ENCODE measurements at places on chromosomes 7 and 10. TPM values are rescaled to one million over a fixed set of nuclear protein-coding genes. Genes with fewer than 3 reads are reported as not detected.
A peak's percentile ranks its signal among the peaks of the same experiment; 100 is the strongest.

- peak; percentile 88 for DNase-seq
Observed at GRCh38 chr10:124740369-124741280, 3.6 kb downstream of the FAM53B start.

DNA sequence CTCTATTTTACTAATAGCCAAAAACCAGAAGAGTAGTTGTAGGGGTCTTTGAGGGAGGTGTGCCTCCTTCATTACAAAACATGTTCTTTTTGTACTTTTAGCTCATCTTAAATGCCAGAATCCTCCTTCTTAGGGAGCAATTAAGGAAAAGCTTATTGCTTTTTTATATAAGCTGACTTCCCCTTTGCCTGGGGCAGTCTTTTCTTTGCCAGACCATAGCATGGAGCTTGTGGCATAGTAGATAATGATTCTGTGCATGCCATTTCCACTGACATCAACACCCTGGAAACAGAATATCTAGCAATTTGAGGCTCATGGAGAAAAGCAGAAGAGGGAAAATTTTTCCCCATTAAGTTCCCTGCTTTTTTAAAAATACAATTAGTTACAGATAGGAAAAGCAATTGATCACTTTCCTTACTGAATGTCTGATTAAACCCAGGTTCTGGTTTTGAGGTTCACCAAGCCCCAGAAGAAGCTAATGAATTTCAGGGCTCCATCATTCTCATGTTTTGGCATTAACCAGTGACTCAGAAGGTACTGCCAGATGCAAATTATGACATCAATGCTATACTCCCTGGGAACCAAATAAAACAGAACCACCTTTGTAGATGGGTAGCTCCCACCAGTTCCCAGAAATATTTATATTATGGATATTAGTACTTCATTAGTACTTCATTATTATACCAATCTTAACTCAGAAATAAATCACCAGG is 410.6 kb downstream of the KCNMA1 start:
- DNase-seq, result peak; percentile 45

DNA sequence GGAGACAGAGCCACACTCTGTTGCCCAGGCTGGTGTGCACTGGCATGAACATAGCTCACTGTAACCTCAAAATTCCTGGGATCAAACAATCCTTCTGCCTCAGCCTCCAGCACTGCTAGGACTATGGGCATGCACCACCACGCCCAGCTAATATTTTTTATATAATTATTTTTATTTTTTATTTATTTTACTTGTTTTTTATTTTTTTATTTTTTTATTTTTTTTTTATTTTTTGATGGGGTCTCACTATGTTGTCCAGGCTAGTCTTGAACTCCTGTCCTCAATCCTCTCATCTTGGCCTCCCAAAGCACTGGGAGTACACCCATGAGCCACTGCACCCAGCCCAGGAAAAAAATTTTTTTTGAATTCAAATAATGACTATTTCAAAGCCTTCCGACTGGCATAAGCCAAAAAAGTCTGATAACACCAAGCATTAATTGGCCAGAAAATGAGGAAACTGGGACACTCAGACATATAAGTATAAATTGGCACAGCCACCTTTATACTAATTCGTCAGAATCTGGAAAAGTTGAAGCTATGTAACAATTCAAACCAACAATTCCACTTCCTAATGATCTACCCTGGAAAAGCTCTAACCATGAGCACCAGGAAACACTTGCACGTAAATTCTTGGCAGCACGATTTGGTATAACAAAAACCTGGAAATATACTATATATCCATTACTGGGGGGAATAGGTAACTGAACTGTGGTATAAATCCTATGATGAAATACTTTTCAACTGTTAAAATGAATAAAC is 6.3 kb downstream of the ZC3HAV1 start:
- DNase-seq, result no peak

- DNase-seq, result peak; percentile 34
Observed at GRCh38 chr7:80847027-80847426, 71.8 kb downstream of the SEMA3C start.

GRCh38 chr10:114779803-114780576 is 41.6 kb upstream of the FHIP2A start:
- DNase-seq, result peak; percentile 83

DNA sequence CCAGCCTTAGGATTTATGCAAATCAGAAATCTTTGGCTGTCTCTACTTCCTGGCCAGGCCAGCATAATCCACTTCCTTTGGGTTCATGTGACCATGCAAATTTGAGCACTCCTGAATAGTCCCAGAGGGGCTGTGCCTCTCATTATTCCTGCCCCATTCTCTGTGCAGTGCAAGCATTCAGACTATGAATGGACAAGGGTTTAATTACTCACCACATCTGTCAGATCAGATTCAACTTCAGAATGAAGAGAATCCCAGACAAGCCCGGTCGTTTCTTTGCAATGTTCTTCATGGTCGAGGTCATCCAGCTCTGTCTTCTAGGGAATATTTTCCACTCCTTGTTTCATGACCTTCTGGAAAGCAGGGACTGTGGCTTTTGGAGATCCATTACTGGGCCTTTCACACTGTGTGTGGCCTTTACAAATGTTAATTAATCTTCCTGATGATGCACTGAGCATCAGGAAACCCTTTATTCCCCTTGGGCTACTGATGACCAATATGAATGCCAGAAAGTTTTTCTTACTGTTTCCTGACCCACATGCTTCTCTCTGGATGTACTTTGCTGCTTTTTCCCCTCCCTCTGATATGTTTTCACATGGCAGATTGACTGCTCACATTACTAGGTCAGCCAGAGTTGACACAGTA is 217.6 kb upstream of the TCF7L2 start:
- peak; percentile 57 for DNase-seq

- DNase-seq, result no peak
Observed at GRCh38 chr7:101240226-101241014, 2.8 kb upstream of the CLDN15 start.

GRCh38 chr10:78861529-78862327 is 207.0 kb upstream of the ZMIZ1 start:
- DNase-seq, result no peak

GRCh38 chr10:113552701-113553100 is at the start of gene HABP2:
HABP2 (plus strand) TSS chr10:113553053; CDS start chr10:113553122, 69 bp downstream.
- DNase-seq, result no peak

DNA sequence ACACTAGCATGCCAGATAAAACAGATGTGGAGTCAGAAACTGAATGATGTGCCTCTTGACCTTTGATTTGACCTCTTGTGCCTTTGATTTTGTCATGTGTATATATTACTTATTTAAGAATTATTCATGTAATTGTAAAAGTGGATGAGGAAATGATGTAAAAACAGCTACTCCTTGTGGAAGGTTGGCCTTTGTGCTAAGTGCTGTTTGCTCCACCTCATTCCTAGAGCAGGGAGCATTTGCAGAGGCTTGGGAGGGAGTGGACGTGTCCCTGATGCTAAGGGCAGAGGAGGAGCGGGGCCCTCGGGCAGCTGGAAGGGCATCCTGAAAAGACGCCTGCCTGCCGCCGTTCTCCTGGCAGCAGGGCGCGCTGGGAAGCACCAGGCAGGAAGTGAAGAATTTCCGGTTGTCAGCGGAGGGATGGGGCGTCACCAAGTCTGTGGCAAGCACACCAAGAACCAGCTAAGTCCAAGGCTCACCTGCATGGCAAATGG is 197.6 kb upstream of the ZNF32 start:
- no peak for DNase-seq

DNA sequence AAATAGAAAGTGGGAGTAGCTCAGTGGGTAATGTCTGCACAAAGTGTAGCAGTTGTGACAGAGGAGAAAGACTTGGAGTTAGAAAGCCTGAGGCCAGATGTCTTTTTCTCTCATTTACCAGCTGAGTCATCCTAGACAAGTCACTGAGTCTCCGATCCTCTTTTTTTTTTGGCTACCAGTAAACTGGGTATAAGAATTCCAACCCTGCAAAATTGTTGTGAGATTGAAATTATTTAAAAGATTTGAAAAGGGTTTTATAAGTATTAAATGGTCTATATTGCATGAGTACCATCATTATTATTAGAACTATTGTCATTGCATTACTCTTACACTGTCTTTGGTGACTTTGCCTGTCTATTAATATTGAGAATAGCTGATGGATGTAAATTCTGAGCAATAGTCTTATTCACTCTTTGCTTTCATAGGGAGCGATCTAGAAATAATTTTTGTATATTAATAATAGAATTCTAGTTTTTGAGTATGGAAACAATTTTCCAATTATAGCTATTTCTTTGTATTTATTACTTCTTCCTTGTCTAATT is 74.0 kb downstream of the ARID5B start:
- DNase-seq, result peak; percentile 72

DNA sequence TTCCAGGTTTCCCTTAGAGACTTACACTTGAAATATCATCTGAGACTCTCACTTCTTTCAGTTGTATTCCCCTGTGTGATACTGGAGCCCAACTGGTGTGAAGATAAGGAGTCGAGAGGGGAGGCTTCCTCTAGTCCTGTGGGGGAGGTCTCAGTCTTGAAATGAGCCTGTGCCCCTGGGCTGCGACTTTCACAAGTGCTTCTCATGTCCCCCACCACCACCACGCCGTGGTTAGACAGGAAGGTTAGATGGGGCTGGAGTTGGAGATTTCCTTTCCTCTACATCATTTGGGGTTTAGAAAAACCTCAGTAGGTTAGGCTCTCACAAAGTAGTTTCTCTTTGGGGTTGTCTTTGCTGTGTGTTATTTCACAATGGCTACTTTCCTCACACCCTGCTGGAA is 25.6 kb upstream of the MKX start:
- DNase-seq, result no peak

GRCh38 chr7:51019191-51019844 is 236.6 kb upstream of the GRB10 start:
- DNase-seq, result peak; percentile 98

DNA sequence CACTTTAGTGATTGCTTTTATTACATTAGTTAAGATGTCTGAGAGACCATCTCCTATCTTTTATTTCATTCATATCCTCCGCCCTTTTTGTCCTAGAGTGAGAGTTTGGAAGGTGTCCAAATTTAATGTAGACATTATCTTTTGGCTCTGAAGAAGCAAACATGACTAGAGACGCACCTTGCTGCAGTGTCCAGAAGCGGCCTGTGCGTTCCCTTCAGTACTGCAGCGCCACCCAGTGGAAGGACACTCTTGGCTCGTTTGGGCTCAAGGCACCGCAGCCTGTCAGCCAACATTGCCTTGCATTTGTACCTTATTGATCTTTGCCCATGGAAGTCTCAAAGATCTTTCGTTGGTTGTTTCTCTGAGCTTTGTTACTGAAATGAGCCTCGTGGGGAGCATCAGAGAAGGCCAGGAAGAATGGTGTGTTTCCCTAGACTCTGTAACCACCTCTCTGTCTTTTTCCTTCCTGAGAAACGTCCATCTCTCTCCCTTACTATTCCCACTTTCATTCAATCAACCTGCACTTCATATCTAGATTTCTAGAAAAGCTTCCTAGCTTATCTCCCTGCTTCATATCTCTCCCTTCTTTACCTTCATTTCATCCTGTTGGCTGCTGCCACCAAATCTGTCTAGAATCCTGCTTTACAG is 10.4 kb upstream of the CLCN1 start:
- DNase-seq, result peak; percentile 41

DNA sequence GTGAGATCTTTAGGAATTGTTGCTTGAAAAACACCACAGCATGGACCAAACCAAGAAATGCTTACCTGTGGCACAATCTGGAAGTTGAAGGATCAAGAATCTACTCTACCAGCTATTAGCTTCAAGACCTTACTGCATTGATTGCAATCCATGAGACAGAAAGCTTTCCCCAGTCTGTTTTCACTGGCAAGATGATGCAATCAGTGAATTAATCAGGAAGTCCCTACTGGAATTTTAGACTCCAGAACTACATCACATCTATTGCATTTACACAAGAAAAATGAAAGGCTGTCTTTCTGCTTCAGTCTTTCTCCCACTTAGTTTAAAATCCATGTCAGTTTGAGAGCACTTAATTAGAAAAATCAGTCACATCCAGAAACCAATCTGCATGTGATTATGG is 191.7 kb downstream of the TFEC start:
- DNase-seq, result no peak

GRCh38 chr10:50624866-50625501 is 1.2 kb upstream of the SGMS1 start:
- DNase-seq, result peak; percentile 58

GRCh38 chr10:103916876-103917275 is 1.1 kb downstream of the STN1 start:
- peak; percentile 39 for DNase-seq

GRCh38 chr10:116696919-116697318 is 45.4 kb downstream of the HSPA12A start:
- DNase-seq, result no peak

GRCh38 chr10:8951440-8952089 is 897.1 kb downstream of the GATA3 start:
- no peak for DNase-seq

DNA sequence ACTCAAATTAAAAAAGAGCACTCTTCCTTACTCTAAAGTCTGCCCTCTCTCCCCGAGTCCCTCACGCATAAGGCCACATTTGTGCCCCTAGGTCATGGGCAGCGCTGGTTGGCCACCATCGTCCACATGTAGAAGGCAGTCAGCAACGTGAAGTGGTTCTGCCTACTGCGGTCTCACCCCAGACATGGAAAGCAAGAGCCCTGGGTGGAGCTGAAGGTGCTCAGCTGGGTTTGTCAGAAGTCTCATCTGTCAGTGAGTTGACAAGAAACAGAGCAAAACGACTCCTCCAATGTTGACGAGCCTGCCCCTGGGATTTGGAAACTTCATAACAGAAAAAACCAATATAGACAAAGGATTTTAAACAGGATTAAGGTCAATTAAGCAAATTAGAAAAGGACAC is 192.3 kb upstream of the PRSS58 start:
- no peak for DNase-seq

DNA sequence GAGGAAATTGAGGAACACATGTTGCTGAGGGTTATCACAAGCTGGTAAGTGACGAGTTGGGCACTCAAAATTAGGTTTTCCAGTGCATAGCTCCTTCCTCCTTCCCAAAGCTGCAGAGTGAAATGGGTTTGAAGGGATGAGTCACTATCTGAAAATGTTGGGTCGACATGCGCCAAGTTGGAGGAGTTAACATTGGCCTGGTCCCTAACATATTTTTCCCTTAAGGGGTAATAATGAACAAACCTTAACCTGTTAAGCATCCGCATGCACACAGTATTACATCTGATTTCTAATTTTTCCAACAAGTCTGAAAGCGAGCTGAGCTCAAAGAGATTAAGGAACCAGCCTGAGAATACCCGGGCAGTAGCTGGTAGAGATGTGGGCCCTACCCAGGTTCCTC is 20.7 kb upstream of the TECTB start:
- DNase-seq, result peak; percentile 2

- no peak for DNase-seq
Observed at GRCh38 chr10:35460852-35461460, 124.6 kb downstream of the CCNY start.

The CNNM1 gene
- total RNA-seq, result 0.52 TPM

The NYAP1 gene
- total RNA-seq, result 1.5 TPM

The ADAMTS14 gene
- 0.50 TPM for total RNA-seq

The OSBPL3 gene
- 64.8 TPM for total RNA-seq

The TRIM56 gene
- 30.8 TPM for total RNA-seq

The JCAD gene
- 0.21 TPM for total RNA-seq

The JAKMIP3 gene
- 0.50 TPM for total RNA-seq

The MOGAT3 gene
- not detected for total RNA-seq

The ITGA8 gene
- total RNA-seq, result not detected

All from mammary epithelial cell (primary cell).